Naive thymus-derived CD4-positive, alpha-beta T cell (primary cell): ENCODE measurements at places on chromosomes 7 and 10. TPM values are rescaled to one million over a fixed set of nuclear protein-coding genes. Genes with fewer than 3 reads are reported as not detected.

TMEM236 gene
- total RNA-seq, result 0.05 TPM in 1 of 2 replicates, not detected in the other

DNA sequence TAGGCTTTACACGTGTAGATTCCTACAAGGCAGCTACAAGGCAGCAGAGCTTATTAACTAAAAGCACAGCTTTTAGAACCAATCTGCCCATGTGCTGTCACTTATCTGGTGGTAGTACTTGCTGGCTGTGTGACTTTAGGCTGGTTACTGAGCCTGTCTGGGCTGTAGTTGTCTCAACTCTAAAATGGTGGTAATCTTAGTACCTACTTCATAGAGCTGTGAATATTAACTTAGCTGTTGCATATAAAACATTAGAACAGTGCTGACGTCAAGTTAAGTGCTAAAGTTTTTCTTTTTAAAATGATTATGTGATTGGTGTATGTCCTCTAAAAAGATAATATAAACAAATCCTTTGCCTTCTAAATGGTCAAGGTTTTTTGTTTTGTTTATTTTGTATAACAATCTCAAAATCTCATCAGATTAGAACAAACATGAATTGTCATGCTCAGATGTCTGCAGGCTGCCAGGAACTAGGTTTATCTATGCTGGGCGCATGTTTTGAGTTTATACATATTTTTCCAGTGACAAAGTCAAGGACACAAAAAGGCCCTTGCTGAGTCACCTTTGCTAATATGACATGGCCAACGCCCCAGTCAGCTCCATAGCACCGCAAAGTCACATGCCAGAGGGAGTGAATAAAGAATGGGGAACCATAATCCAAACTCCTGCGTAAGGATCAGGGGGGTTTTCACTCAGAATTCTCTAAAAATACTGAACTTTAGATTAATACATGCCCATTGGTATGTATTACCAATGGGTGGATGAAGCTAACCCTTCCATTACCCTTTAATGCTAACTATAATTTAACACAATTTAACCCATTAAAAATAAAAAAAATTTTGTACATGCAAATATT lies 39.8 kb upstream of the ARL4A start:
- no peaks in the 10 kb centered on the region for H3K27me3 ChIP-seq
- no peak overlapping the region for H3K4me3 ChIP-seq
- no peak overlapping the region for H3K27ac ChIP-seq
- H3K36me3 ChIP-seq, result no peaks in the 10 kb centered on the region

- no peak overlapping the region for H3K4me3 ChIP-seq
- H3K27me3 ChIP-seq, result no peaks in the 10 kb centered on the region
- H3K27ac ChIP-seq, result no peak overlapping the region
- H3K36me3 ChIP-seq, result no peaks in the 10 kb centered on the region
- DNase-seq, result peak; percentile 31
Measured at GRCh38 chr10:29811751-29812427, 177.1 kb upstream of the SVIL start.

- H3K27ac ChIP-seq, result no peak overlapping the region
- no peak overlapping the region for H3K4me3 ChIP-seq
- no peaks in the 10 kb centered on the region for H3K36me3 ChIP-seq
- H3K27me3 ChIP-seq, result no peaks in the 10 kb centered on the region
- no peaks in the 10 kb centered on the region for H3K4me1 ChIP-seq
Measured at GRCh38 chr10:103838862-103839518, 16.4 kb downstream of the SH3PXD2A start.

FUOM gene
- total RNA-seq, result 24.6 TPM

RELN gene
- not detected for total RNA-seq

DNA sequence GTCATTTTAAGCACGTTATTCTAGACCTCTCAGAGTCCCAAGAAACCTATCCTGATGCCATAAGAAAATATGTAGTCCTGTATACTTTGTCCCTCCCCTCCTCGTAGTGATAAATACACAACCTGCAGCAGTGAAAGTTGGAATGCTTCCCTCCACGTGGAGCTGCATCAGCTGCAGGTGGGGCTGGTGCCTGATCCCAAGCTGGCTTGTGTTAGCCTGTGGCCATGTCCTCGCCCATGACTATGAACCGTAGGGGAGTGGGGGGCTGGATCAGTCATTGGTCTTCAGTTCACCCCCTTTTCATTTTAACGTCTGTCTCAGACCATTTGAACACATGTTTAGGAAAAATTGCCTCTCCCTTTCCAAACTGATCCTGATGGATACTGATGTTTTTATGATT lies 171.4 kb upstream of the HABP2 start:
- H3K4me3 ChIP-seq, result no peak overlapping the region
- H3K27ac ChIP-seq, result peak overlapping the region; percentile 64
- H3K36me3 ChIP-seq, result no peaks in the 10 kb centered on the region

- no peaks in the 10 kb centered on the region for H3K27me3 ChIP-seq
- H3K36me3 ChIP-seq, result no peaks in the 10 kb centered on the region
- no peak overlapping the region for H3K27ac ChIP-seq
- H3K4me1 ChIP-seq, result no peaks in the 10 kb centered on the region
Measured at GRCh38 chr7:50721661-50722259, 60.9 kb downstream of the GRB10 start.

- H3K4me1 ChIP-seq, result no peaks in the 10 kb centered on the region
- no peak overlapping the region for H3K27ac ChIP-seq
- no peaks in the 10 kb centered on the region for H3K36me3 ChIP-seq
- no peak overlapping the region for H3K4me3 ChIP-seq
- no peaks in the 10 kb centered on the region for H3K27me3 ChIP-seq
Measured at GRCh38 chr10:24531439-24531838, 192.2 kb downstream of the ARHGAP21 start.

- no peak for DNase-seq
- H3K4me3 ChIP-seq, result no peak overlapping the region
- no peak overlapping the region for H3K27ac ChIP-seq
- H3K4me1 ChIP-seq, result no peaks in the 10 kb centered on the region
Measured at GRCh38 chr7:153682628-153683027, 369.6 kb upstream of the DPP6 start.

GRCh38 chr10:43376828-43377423 lies 5.5 kb downstream of the FXYD4 start:
- no peak overlapping the region for H3K27ac ChIP-seq
- H3K4me1 ChIP-seq, result no peaks in the 10 kb centered on the region
- no peak for DNase-seq

CLDN4 gene
- total RNA-seq, result 0.24 TPM

SEMA4G gene
- total RNA-seq, result 0.88 TPM

GRCh38 chr10:30704026-30704600 lies 74.6 kb upstream of the LYZL2 start:
- peak overlapping the region; percentile 86 for H3K27ac ChIP-seq
- H3K36me3 ChIP-seq, result no peaks in the 10 kb centered on the region
- H3K4me3 ChIP-seq, result peak overlapping the region; percentile 63
- no peaks in the 10 kb centered on the region for H3K27me3 ChIP-seq
- peaks cover 55% of the 10 kb centered on the region for H3K4me1 ChIP-seq

DNA sequence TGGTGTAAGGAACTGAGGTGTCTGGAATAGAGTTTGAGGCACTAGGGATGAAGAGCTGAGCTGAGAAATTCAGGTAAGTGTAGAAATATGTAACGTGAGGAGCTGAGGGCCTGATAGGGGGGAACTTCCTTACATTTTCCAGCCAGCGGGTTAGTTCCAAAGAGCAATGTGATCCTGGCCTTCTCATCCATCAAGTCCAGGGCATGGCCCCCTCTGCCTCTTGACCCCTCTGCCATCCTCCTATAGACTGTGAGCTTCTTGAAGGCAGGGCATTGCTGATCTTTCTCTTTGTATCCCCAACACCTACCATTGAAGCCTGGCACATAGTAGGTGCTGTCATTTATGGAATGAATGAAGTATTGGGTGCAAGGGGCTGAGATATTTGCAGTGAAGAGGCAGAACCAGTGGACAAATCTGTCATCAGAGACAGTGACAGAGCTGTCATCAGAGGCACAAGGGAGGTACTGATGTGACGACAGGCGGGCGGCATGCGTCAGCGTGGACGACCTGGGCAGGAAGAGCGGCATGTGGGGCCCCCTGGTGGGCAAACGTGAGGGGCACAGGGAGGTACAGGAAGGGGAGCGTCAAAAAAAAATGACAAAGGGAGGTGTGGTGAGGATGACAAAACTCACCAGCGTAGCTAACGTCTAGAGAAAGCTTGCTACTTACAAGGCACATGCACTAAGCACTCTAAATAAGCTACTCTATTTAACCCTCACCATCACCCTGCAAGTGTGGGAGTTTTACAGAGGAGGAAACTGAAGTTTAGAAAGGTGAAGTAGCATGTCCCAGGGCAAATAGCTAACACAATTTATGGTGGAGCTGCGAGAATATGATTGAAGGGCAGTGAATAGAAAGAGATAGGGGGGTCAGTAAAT lies 5.2 kb upstream of the CAMK2G start:
- peak; percentile 95 for DNase-seq
- H3K4me3 ChIP-seq, result no peak overlapping the region
- no peaks in the 10 kb centered on the region for H3K36me3 ChIP-seq
- peak overlapping the region; percentile 68 for H3K27ac ChIP-seq
- H3K27me3 ChIP-seq, result no peaks in the 10 kb centered on the region
- H3K4me1 ChIP-seq, result peaks cover 18% of the 10 kb centered on the region

DNA sequence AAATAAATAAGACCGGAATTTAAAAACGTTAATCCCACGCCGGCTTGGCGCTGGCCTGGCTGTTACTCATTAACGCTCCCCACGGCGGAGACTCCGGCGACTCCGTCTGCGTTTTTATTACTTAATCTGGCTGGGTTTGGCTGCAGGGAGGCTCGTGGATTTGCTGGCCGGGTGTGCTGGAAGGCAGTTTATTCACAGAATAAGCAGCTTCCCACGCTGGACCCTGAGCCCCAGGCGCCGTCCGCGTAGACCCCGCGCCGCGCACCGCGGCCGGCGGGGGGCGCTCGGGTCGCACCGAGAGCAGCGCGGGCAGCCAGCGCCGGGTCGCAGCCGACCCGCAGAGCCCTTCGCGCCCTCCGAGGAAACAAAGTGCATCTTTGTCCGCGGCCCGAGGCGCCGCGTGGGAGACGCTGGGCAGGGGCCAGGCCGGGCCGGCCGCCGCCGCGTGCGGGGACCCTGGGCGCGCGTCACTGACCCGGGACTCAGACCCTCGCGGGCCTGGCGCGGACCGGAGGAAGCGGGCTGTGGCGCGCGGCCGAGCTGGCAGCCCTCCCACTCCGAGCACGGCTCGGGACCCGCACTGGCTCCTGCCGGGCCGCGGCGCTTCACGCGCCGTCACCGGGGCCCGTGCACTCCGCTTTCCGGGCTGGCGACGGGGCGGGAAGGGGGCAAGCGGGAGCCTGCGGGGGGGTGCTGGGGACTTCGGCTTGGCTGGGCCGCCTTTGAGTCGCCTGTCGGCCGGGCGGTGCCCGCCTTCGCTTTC lies 587 bp upstream of the GRK5 start:
- H3K4me3 ChIP-seq, result peak overlapping the region; percentile 57
- no peaks in the 10 kb centered on the region for H3K27me3 ChIP-seq
- no peaks in the 10 kb centered on the region for H3K36me3 ChIP-seq
- H3K27ac ChIP-seq, result peak overlapping the region; percentile 89
- H3K4me1 ChIP-seq, result peaks cover 19% of the 10 kb centered on the region
- DNase-seq, result peak; percentile 78

CRHR2 gene
- not detected for total RNA-seq

DNA sequence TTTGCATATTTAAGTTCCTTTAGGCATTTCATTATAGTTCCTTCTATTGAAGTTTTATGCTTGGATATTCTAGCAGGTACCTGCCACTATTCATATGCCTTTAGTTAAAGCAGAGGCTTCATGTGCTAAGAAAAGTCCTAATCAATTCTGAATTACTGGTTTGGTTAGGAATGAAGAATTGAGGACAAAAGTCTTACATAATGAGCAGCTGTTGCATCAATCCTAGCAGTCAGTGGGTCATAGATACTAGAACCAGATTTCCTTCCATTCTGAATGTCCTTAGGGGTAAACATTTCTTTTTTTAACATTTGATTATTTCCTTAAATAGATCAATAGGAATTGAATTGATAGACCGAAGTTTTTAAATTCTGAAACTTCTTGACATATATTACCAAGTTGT lies 59.2 kb downstream of the CDK13 start:
- H3K4me3 ChIP-seq, result no peak overlapping the region
- peaks cover 14% of the 10 kb centered on the region for H3K36me3 ChIP-seq
- no peak overlapping the region for H3K27ac ChIP-seq
- no peaks in the 10 kb centered on the region for H3K4me1 ChIP-seq
- no peak for DNase-seq

DNA sequence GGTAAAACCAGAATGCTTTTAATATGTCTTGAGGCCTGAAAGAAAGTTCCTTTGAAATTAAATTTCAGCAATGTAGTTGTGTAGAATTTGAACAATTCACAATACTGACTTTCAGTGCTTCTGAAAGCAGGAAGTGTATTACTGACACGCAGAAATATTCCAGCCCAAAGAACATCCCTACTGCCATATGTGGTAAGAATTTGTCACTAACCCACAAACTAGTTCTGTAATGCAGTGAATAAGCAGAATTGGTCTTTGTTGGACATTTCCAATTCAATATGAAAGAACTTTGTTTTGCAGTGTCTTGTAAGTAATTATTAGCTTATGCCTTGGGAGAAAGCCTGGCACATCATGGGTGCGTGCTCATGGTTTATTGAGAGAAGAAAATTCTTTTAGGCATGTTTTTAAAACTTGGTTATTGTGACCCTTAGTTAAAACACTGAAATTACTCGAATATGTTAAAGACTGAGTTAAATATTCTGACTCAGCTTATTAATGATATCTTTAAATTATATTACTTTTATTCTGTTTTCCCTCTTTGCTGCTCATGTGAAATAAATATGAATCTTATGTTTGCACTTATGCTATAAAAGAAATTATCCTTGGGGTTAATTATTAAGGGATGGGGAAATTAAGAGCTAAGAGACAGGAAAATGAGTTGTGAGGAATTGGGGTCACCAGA lies 33.4 kb downstream of the PTPN12 start:
- H3K27ac ChIP-seq, result no peak overlapping the region
- no peak for DNase-seq
- H3K36me3 ChIP-seq, result no peaks in the 10 kb centered on the region
- no peak overlapping the region for H3K4me3 ChIP-seq
- no peaks in the 10 kb centered on the region for H3K27me3 ChIP-seq

GRCh38 chr10:108989976-108990375 lies 933.3 kb downstream of the XPNPEP1 start:
- no peaks in the 10 kb centered on the region for H3K36me3 ChIP-seq
- H3K27me3 ChIP-seq, result no peaks in the 10 kb centered on the region
- DNase-seq, result no peak
- no peak overlapping the region for H3K4me3 ChIP-seq
- H3K4me1 ChIP-seq, result no peaks in the 10 kb centered on the region
- no peak overlapping the region for H3K27ac ChIP-seq

GRCh38 chr7:142616842-142617241 lies 132.4 kb upstream of the PRSS1 start:
- no peak overlapping the region for H3K4me3 ChIP-seq
- peak overlapping the region; percentile 60 for H3K27ac ChIP-seq
- no peak for DNase-seq
- no peaks in the 10 kb centered on the region for H3K27me3 ChIP-seq
- no peaks in the 10 kb centered on the region for H3K36me3 ChIP-seq

PSMA2 gene
- total RNA-seq, result 33.7 TPM

GRCh38 chr7:143902332-143902899 lies 440 bp upstream of the TCAF1 start:
- peak overlapping the region; percentile 92 for H3K4me3 ChIP-seq
- H3K27me3 ChIP-seq, result no peaks in the 10 kb centered on the region
- H3K36me3 ChIP-seq, result no peaks in the 10 kb centered on the region
- no peak for DNase-seq
- peaks cover 10% of the 10 kb centered on the region for H3K4me1 ChIP-seq

BICC1 gene
- 0.05 TPM in 1 of 2 replicates, not detected in the other for total RNA-seq
